ENCODE measurements at places on chromosomes 2 and 18.

DNA sequence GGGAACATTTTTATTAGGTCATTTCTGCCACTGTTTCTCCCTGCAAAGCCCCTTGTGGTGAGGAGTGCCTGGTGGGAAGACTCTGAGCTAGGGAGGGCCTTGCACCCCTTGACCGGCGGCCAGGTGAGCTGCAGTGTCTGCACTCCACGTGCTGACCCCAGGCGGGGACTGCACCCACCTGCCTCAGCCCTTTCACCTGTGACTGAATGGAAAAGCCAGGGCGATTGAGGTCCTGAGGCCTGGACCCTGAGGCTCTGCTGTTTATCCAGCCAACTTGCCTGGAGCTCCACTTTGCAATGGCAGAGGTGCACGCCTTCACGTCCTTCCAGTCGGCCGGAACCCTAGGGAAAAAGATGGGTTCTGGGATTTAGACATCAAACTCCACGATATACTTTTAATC, 53.1 kb downstream of the TMEM18 start:
- DNase-seq, result no peak

DNA sequence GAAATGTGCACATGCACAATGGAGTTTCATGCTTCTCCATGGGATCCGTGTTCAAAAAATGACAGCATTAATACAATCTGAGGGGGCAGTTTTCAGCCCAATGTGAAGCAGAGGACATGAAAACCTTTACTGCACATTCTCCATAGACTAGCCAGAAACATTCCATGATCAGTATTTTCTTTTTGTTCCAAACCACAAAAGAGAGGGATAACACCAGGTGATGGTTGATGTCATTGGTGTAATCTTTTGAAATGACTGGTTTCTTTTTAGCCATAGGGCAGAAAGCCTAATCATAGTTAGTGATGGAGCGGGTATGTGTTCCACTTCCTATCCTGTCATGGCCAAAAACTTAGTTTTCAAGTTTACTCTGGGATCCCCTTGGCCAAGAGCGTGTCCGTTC, 1.8 kb upstream of the KYNU start:
- no peak for DNase-seq

GRCh38 chr2:200772620-200773019, 39.1 kb upstream of the BZW1 start:
- no peak for DNase-seq

GRCh38 chr2:61714210-61714609, 139.7 kb downstream of the FAM161A start:
- no peak for DNase-seq

DNA sequence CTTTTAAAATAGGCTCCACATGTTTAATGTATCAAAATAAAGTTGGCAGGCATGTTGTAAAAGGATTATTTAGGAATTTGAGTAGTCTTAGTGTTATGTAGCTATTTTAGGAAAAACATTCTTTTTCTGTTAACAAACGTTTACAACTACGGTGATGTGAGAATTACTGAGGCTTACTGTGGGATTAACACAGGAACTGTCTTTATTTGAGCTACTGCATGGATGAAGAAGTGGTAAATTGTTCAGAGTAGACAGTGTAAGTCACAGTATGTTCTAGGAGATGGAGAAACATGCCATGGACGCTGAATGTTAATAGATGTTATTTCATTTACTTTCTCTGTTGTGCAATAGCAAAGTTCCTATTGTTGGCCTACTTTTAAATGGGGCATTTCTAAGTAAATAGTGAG, 1.6 kb downstream of the PPM1B start:
- DNase-seq, result no peak

DNA sequence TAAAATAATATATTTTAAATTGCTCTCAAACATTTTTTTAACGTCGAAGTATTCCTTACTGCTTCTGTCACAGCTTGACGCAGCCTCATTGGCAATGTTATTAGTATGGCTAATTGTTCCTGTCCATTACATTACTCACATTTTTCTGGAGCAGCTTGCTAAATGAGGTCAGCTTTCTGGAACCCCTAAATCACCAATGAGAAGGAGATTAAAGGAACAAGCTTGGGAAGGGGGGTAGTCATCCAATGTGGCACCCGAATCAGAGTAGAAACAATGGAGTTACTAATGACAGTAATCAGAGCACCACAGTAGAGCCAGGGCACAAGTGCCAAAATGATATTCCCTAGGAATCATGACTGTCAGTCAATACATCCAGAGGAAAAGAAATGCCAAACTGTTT, 5.1 kb downstream of the NEUROD1 start:
- no peak for DNase-seq

DNA sequence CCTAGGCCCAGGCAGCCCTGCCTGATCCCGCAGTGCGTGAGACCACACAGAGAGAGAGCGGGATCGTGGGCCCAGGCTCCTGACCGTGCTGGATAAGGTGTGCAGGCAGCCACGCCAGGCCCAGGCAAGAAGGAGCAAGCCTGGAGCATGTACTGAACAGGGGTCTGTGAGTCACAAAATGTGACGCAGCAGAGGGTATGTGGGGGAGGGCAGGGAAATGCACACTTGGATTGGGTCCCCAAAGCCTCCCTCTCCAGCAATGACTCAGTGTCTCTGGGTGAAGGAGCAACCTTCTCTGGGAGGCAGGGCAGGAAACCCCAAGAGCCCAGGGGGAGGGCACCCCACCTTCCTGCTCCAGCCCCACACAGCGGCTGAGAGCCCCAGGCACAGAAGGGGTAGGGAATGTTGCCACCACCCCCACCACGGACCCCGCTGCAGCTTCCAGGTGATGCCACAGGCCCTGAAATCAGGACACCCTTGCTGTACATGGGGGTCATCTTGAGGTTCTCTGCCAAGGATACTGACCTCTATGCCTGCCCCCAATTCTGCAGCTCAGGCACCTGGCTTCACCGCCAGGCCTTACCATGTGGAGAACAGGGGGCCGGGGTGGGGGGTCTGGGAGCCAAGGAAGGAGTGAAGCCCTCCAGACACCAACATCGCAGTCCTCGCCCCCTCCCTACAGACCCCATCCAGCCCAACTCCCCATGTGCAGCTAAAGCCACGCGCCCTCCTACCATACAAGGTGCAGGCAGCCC, 1.3 kb upstream of the GPC1 start:
- DNase-seq, result peak; percentile 92

GRCh38 chr2:152420363-152420762, 85.4 kb downstream of the FMNL2 start:
- DNase-seq, result no peak

- DNase-seq, result peak; percentile 5
These were observed 19.0 kb upstream of the IGFBP5 start for GRCh38 chr2:216714376-216714775.

GRCh38 chr2:65292106-65292400, 64.4 kb downstream of the ACTR2 start:
- no peak for DNase-seq

DNA sequence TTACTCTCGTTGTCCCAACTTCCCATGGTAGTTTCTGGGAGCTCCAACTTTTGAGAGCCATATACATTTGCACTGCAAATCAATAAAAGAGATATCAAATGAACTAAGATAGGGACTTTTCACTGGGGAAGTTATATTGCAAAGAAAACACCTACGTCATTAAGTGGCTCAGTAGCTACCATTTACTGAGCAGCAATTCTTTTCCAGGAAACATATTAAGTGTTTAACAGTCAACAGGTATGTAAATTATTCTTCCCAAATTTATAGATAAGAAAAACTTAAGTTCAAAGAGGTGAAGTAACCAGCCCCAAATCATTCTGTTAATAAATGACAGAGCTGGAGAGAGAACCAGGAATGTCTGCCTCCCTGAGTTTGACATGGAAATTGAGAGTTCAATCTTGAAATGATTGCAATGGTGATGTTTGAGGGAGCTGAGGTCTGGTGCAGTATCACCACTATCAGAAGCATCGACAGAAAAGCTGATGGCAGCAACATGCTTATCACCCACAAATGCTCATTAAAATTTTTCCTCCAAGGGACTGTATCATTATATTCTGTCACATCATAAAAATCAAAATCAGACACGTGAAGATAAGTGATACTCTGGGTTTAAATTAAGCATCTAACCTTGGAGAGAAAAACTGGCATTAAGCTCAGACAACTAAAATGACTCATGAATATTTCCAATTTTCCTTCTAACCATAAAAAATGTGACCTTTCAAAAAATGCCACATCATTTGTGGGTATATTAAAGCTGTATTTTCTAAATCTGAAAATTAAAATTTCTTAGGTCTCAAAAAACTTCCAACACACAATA, 43.4 kb downstream of the GAREM1 start:
- DNase-seq, result no peak
